Bronchus fibroblast of lung (primary cell): ENCODE measurements at places on chromosomes 12 and 14. TPM values are rescaled to one million over a fixed set of nuclear protein-coding genes. Genes with fewer than 3 reads are reported as not detected.

Gene ANKS1B
- total RNA-seq: not detected in 2 replicates

Gene MYF6
- total RNA-seq: 0.45 and 0.50 TPM in 2 replicates

Gene PDZRN4
- not detected in 2 replicates for total RNA-seq

Gene EML5
- total RNA-seq: 0.89 TPM in 1 of 2 replicates, not detected in the other

Gene C12orf42
- not detected in 2 replicates for total RNA-seq

Gene HOXC12
- not detected in 2 replicates for total RNA-seq

Gene KIF5A
- total RNA-seq: 0.45 and 0.50 TPM in 2 replicates

Gene GSG1
- 0.34 and 1.5 TPM in 2 replicates for total RNA-seq

Gene MAP1LC3B2
- 0.17 and 0.30 TPM in 2 replicates for total RNA-seq

Gene GLIPR1L2
- total RNA-seq: 0.15 and 0.17 TPM in 2 replicates

Gene CMKLR1
- under 0.01 and 0.67 TPM in 2 replicates for total RNA-seq
